Esophagus squamous epithelium (tissue), 5 donors: ENCODE measurements at places on chromosomes 3 and 15.
A peak's percentile ranks its signal among the peaks of the same experiment; 100 is the strongest.

DNA sequence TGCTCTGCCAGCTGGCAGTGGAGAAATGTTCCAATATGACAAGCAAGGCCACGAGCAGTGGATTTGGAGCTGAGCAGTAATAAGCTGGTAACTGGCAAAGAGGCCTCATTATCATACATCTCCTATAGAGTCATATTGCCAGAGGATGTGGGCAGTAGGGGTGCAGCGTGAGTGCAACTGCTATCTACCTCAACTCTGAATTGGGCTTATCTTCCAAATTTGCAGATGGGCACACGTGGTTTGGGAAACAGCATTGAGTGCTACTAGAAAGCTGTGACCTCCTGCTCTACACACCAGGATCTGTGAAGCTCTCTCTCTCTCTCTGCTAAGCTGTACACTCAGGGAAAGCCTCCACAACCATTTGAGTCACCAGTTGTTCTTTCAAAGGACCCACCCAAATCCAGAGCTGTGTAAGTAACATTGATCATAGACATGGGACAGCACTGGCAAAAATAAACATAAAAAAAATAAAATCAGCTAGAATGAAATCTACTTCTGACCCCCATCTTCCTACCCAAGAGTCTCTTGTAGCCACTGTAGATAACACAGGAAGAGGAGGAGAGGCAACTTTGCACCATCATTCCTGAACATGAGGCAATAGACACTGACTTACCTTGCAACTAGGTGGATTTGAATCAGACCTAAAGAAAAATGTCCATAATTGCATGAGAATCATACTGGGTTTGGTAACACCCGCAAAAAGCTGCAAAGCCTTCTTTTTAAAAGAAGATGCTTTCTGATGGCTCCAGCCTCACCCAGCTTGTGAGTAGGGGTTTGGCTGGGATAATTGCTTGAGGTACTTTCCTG is 82.9 kb upstream of the THBS1 start:
- no peak for DNase-seq

- DNase-seq = no peak
Measured at GRCh38 chr3:150073031-150073430, 102.3 kb upstream of the PFN2 start.

- no peak for DNase-seq
Measured at GRCh38 chr3:122101646-122102045, 46.5 kb downstream of the CD86 start.

- no peak for DNase-seq
Measured at GRCh38 chr3:185796431-185797107, 28.3 kb downstream of the IGF2BP2 start.

GRCh38 chr3:109731639-109732473 is 394.5 kb upstream of the DPPA4 start:
- DNase-seq = no peak

DNA sequence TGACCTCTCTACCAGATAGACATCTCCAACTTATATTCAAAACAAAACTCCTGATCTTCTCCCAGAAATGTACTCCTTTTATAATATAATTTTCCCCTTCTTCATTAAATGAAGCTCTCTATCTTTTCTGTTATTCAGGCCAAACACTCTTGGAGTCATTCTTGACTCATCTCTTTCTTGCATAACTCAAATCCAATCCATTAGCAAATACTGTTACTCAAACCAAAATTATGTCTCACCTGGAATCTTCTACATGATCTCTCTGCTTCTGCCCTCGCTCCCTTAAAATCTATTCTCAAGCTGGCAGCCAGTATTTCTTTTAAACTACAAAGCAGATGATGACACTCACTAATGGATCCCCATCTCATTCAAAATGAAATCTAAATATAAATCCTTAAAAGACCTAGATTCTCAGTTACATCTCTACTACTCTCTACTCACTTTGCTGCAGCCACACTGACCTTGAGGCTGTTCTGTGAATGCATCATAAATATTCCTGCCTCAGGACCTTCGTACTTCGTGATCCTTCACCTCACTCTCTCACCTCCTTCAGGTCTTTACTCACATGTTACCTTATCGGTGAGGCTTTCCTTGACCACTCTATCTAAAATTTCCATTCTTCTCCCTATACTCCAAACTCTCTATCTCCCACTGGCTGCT is 160.9 kb downstream of the TBC1D5 start:
- no peak for DNase-seq

DNA sequence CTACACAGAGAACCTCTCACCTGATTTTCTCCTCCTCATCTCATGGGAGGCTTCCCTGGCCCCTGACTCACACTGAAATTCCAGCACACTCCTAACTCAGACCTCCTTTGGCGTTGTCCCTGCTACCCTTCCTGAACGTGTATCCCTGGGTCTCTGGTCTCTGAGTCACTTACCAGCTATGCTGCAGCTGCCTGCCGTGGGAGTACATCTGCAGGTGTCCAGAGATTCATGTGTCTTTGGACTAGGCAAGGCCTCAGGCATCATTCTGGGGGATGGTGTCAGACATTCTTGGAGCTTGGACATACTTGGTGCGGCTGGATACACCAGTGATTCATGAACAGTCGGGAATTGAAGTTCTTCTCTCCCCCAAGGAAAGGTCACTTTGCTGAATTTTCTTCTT is 148.8 kb upstream of the TRIM42 start:
- no peak for DNase-seq

- DNase-seq = no peak
Measured at GRCh38 chr3:188165596-188165995, 11.6 kb downstream of the LPP start.

GRCh38 chr3:28994161-28994905 is 286.5 kb upstream of the RBMS3 start:
- DNase-seq = no peak

- DNase-seq = no peak
Measured at GRCh38 chr15:73681063-73681462, 3.1 kb upstream of the CD276 start.

DNA sequence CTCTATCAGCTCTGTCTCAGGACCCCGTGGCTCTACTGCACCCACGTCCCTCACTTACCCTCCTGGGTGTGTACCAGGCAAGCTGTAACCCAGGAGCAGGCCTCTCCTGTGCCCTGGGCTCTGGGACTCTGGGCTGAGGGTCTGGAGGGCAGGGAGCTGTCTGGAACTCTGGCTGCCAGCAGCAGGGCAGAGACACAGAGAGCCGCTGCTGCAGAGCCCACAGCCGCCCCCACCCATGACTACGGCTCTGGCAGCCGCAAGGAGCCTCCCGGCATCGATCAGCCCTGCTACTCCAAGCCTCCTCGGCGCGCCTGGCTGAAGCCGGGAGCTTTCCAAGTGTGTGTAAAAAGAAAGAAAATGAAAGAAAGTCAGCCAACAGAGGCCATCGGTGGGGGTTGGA is 103.7 kb upstream of the ATP2B2 start:
- no peak for DNase-seq

- no peak for DNase-seq
Measured at GRCh38 chr15:85756411-85757072, 38.2 kb downstream of the KLHL25 start.

DNA sequence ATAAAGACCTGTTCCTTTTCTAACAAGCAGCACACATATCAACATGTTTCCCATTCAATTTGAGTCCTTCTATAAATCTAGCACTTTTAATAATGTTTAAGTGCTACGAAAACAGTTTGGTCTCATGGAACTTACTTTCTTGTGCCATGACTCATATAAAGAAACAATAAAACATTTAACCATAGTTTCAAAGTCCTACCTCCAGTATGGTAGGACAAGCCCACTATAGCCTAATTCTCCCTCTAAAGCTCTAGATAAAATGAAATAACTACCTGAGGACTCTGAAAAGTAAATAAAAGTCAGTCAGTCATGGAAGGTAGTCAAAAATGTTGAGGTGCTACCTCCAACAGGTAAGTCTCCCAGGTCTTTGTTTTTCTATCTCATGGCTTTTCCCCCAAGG is 12.0 kb upstream of the PIK3CA start:
- DNase-seq = no peak

DNA sequence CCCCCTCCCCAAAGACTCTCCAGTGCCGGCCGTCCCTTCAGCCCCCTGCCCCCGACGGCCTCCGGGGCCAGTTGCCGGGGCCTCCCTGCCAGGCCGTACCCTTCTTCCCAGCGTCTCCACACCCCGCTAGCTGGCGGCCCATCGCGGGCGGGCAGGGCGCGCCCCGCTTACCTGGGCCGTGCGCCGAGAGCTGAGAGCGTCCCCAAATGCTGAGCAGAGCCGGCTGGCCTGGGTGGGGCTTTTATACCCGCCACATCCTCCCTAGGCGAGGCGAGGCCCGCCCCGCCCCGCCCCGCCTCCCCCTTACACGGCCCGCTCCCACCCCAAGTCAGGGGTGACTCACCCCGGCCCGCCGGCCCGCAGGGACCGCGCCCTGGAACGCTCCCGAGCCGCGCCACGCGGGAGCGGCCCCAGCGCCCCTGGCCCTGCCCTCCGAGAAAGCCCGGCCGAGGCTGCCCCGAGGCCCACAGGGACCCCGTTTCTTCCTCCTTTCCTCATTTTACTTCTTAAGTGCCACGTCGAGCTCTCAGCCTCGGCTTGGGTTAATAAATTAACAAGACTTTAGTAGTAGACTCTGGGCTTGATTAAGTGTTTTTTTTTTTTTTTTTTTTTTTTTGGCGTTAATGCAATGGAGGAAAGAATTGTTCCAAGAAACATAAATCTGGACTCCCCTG is at the start of gene ANXA2:
Gene ANXA2, minus strand, starts transcription at position 215 of the 674 bp plus-strand sequence. CDS start 11,911 bp downstream, outside the sequence.
- DNase-seq = peak; percentile 47

GRCh38 chr3:58557491-58557890 is 19.7 kb downstream of the FAM107A start:
- no peak for DNase-seq

DNA sequence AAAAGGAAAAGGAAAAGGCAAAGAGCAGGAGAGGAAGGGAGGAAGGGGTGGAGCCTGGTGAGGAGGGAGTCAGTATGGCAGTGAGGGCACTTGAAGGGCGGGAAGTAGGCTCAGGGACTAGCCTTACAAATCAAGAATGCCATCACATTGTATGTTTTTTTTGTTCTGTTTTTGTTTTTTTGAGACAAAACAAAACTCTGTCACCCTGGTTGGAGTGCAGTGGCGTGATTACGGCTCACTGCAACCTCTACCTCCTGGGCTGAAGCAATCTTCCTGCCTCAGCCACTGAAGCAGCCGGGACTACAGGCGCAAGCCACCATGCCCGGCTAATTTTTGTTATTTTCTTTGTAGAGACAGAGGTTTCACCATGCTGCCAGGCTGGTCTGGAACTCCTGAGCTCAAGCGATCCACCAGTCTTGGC is 10.5 kb upstream of the PIK3CB start:
- no peak for DNase-seq

DNA sequence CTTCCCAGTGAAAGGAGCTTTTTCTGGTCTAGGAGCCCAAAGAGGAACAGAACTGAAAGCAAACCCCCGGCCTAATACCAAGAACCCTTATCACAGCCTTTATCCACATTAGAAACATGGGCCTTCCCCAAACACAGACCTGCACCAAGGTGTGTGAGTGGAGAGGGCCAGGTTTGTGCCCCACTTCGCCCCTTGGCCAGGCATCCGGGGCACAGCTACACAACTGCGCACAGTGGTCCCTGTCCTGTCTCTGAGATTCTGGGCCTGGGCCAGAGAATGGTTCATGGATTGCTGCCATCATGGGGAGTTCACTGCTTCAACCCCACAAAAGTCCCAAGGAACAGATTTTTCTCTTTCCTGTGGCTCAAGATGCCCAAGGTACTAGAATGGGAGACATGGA is 125.5 kb upstream of the ABHD17C start:
- no peak for DNase-seq
